Right lobe of liver (tissue), 6 donors: ENCODE measurements at places on chromosomes 2 and 18.

DNA sequence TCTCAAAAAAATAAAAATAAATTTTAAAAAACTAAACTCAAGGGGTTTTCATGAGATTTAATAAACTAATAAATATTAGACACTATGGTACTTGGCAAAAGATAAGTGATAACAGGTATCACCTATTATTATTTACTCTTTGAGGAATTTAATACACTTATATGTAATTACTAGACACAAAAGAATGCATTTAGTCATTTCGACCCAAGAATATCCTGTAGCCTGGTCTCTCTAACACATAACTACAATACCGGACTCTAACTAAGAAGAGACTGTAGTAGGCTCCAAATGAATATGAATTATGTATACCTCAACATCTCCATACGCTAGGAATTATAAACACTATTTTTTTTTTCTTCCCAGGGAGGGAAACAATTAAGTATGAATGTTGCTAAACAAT lies 850.7 kb downstream of the CPS1 start:
- DNase-seq = no peak

DNA sequence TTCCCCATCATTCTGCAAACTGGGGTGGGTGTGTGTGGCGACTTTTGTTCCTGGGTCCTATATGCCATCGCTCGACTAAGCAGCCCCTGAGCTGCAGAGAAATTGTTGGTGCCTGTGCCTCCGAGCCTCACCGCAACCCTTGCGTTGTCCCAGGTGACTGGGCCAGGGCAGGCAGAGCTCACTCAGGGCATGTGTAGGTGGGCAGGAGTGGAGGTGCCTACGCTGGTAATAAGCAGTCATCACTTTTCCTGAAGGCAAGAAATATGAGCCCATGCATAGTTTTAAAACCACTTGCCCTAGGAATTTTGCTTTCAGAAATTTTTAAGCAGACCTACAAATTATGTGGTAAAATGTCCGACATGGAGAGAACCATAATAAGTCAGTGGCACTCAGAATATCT lies 197.8 kb downstream of the SMAD7 start:
- no peak for DNase-seq

GRCh38 chr2:191933307-191934105 lies 86.6 kb upstream of the CAVIN2 start:
- no peak for DNase-seq

DNA sequence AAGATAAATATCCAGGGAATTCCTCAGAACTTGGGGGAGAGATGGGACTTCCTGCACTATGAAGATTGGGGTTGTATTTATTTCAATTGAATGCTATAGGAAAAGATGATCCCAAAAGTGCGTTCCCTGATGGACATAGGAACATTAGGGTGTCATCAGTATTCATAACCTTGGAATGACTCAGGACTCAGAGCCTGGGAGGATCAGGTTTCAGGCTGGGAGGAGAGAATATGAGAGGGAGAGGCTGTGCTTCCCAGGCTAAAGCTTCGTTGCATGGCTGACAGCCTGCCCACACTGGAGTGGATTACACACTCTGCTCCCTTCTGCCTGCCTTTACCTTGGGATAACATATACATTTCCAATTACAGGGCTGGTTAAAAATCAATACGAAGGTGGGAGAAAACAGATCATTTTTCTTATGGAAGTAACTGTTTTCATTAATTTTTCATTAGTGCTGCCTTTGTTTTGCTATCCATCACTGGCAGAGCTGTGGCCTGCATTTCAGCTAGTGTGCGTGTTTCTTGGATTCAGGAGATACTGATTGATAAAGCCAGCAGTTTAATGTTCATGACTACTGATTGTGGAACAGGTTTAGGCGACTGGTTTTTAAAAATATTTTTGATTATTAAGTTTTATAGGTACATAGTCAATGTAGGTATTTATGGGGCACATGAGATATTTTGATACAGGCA lies 118.7 kb downstream of the KCTD1 start:
- no peak for DNase-seq

GRCh38 chr18:2900684-2901422 lies 54.0 kb downstream of the EMILIN2 start:
- DNase-seq = no peak

GRCh38 chr2:85655961-85656417 lies 12.0 kb downstream of the SFTPB start:
- no peak for DNase-seq

DNA sequence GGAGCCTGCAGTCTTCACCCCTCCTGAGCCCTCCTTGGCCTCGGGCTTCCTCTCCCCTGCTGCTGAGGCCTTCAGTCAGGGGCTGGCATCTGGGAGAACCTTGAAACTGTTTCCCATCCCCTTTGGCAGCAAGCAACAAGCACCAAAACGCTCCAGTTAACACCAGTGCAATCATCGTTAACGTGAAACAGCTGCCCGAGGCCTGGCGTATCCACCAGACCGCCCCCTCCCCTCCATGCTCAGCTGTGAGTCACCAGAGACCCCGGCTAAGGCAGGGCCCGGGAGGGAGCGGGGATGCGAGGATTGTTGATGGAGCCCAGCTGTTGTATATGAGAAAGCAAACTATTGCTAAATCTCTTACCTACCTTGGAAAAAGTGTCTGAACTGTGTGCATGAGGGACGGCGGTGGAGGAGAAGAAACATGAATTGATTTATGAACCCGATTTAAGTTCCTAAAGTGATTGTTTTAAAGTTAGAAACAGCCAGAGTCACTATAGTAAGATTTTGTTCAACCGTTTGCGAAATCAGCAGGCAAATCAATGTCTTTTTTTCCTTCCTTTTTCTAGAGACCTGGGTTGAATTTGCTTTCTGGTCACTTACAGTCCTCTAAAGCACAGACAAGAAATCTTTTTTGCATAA lies 5.2 kb downstream of the ZFP36L2 start:
- peak; percentile 62 for DNase-seq

DNA sequence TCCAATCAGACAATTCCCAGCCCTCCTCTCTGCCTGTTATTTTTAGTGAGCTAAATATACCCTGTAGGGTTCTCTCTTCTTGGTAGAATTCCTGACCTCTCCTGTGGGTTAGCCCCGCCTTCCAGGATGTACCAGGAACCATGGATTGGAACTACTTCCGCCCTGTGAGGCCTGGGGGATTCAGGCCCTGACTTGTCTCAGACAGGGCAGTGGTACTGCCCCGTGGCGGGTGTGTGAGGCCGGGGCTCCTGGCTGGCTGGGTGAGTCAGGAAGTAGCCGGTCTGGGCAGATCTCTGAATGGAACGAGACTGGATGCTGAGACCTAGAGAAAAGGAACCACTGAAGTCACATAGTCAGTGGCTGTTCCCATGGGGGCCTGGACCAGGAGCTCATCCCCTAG lies 50.5 kb downstream of the DYSF start:
- DNase-seq = no peak

- no peak for DNase-seq
These were observed 118.8 kb downstream of the SH3RF3 start for GRCh38 chr2:109247812-109248211.

DNA sequence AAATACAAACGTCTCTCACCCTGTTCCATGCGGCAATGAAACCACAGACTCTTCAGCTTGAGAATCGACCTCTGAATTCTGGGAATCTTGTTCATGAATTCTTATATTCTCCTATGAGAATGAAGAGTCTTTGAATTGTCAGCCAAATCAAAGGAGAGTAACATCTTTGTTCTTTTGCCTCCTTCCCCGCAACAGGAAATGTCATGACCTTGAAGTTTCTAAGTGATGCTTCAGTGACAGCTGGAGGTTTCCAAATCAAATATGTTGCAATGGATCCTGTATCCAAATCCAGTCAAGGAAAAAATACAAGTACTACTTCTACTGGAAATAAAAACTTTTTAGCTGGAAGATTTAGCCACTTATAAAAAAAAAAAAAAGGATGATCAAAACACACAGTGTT lies 21.8 kb downstream of the TNFAIP6 start:
- no peak for DNase-seq

DNA sequence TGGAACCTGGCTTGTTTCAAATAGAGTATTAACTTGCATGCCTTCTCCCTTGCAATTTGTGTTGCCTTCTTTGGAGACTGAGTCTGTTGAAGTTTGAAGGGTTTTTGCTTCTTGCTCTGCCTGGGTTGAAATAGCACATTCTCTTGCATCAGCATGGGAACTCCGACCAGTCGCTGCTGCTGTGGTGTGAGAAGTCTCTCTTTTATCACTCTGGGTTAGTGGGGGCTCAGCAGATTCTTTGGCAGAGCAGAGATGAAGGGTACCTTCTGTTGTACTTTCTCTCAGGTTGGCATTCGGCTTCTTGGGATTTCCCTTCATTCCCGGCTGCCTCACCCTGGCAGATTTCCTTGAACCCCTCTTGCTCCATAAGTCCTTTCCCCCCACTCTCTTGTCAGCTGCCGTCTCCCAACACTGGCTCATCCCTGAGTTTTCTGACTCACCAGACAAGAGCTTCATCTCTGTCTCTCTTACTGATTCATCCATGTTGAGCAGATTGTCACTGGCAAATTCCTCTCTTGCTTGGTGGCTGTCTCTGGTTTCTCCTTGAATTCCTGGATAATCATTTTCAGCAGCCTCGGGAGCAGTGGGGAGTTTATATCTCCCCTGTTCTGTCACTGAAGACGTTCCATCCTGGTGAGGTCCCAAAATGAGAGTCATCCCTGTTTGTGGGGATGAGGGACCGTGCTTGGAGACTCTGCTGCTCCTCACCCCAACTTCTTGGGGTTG lies 49.9 kb downstream of the ALPK2 start:
- DNase-seq = no peak

DNA sequence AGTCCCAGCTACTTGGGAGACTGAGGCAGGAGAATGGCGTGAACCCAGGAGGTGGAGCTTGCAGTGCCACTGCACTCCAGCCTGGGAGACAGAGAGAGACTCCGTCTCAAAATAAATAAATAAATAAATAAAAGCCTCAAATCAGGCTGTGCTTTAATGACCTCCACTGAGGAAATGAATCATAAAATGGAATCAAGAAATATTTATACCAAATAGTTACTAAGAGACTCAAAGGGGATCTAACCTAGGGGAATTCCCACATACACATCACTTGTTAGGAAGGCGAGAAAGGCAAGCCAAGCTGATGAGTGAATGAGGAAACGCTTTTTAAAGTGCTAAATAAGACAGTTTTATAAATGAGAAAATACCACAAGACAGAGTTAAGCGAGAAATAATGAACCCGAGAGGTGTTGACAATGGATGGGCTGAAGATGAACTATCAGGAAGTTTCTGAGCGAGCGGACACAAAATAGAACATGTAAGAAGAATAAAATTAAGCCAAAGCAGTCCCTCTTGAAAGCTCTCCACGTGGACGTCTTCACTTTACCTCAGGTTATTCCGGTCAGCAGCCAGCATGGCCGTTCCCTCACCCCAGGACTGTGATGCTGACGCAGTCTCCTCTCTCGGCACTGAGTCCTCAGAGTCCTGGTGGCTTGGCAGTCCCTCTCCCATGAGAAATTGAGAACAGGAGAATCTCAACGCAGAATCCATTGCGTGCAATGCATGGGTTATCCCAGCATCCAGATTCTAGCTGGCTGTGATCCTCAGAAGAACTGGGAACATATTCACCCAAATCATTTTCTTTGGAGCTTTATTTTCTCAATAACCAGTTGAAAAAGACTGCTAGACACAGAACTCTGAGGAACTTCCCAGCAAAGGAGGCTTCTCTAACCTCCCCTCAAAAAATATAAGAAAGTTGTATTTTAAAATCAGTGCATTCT lies 22.3 kb downstream of the PXDN start:
- DNase-seq = peak; percentile 17

GRCh38 chr2:215141706-215142105 lies 3.3 kb upstream of the ABCA12 start:
- no peak for DNase-seq

- DNase-seq = no peak
These were observed 9.3 kb downstream of the STAMBP start for GRCh38 chr2:73837847-73838585.

GRCh38 chr2:228669690-228670089 lies 488.2 kb upstream of the SPHKAP start:
- no peak for DNase-seq

DNA sequence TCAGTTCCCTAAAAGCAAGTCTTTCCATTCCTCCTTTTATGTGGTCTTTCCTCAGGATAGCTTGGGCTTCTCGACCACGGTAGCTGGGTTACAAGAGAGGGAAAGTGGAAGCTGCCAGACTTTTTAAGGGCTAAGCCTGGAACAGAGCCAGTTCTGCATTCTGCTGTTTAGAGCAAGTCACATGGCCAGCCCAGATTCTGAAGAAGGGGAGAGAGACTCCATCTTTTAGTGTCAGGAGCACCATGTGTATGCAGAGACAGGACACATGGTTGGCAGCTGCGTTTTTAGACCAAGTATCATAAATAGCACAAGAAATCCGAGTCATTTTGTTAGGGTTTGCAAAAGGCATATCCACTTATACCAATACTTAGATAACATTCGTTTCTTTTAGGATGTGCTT lies 4.7 kb downstream of the HMSD start:
- no peak for DNase-seq

- no peak for DNase-seq
These were observed 627 bp upstream of the GALR1 start for GRCh38 chr18:77248873-77249568.

DNA sequence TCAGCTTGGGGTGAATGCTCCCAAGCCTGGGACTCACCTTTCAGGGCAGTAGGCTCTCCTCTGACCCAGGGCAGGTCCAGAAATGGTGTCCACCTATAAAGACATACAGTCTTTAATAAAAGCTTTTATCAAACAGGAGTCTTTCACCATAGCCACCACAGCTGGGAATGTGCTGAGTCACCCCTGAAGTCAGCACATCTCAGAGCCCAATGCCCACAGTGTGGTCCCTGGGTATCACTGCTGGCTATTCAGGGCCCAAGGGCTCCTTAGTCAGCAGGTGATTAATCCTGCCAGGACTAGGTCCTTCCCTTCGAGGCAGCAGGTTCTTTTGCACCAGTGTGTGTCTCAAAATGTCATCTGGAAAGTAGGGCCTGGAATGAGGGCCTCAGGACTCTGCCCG lies 181.9 kb downstream of the MEMO1 start:
- DNase-seq = no peak

DNA sequence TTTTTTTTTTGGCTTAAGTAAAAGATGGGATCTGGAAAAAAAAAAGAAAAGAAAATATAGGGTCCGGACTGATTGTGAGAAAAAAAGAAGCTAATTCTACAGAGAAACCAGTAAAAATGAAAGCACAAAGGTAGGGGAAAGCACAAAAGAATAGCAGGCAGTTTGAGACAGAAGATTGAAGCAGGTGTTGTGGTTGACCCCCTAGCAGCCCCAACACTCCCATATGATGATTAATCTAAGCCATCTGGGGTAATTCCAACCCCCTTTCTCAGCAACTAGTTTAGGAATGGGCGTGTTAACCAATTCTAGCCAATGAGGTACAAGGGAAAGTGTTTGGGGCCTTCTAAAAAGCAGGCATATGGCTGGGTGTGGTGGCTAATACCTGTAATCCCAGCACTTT lies 77.0 kb downstream of the MBD2 start:
- no peak for DNase-seq

DNA sequence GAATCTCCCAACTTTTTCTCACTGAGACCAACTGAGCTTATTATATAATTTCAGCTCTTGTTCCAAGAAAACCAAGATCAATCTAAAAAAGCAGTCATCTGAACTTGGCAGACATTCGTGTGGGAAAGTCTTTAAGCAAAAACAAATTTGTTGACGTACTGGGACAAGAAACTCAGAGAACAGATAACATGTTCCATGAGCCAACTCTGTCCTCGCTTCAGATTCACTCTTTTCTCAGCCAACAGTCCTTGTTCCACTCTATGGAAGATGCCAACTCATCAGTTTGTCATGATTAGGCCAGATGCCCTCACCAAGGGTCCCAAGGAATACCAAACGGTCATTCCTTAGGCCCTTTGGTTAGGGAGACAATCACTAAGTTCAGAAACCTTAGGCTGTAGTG lies 224.2 kb upstream of the CTAGE1 start:
- no peak for DNase-seq

GRCh38 chr2:28085201-28085600 lies 194.7 kb downstream of the BABAM2 start:
- DNase-seq = no peak

- peak; percentile 37 for DNase-seq
These were observed 9.1 kb upstream of the MYO5B start for GRCh38 chr18:50203801-50204604.
